ENCODE measurements at places on chromosomes 16 and 17. TPM values are rescaled to one million over a fixed set of nuclear protein-coding genes. Genes with fewer than 3 reads are reported as not detected.

The NDUFAB1 gene
- total RNA-seq = 117 TPM

The ARHGDIG gene
- 0.36 TPM for total RNA-seq

The AXIN1 gene
- total RNA-seq = 11.9 TPM

The AMZ2 gene
- total RNA-seq = 90.2 TPM

The STX1B gene
- 3.9 TPM for total RNA-seq

The IGSF6 gene
- total RNA-seq = not detected

The HS3ST3A1 gene
- total RNA-seq = 7.5 TPM

The FBXW10 gene
- total RNA-seq = not detected

The CCL8 gene
- not detected for total RNA-seq

The YBX2 gene
- total RNA-seq = not detected

The ST6GALNAC2 gene
- total RNA-seq = not detected

Measured in IMR-90 (cell line).